ENCODE measurements at places on chromosomes 4 and X.

DNA sequence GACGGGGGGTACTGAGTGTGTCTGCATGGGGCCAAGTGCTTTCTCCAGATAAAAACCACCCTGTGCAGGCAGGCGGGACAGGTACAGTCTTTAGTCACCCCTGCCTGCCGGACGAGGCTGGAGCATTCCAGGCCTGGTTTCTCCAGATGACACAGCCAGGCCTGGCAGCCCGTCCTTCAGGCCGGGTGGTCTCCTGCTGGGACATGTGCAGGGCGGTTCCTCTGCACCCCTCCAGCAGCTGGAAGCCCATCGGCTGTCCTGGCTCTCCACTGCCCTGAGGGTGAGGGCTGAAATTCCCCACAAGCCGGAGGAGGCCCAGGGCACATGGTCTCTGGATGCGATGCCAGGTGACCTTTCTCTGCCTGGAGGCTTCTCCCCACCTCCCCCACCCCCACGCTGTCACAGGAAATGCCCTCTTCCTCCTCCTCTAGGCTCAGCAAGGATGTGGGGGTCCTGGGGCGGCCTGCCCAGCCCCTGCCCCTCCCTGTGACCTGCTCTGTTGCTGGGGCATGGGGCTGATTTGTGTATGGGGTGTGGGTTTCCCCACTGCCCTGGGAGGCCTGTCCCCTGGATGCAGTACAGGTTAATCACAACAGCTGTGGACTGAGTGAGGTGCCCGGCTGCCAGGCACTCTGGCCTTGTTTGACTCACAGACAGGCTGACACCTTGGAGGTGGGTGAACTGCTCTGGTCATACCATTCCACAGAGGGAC, 110.7 kb upstream of the LRPAP1 start:
- DNase-seq = no peak

- DNase-seq = no peak
Measured at GRCh38 chr4:173346074-173346473, 11.9 kb upstream of the HMGB2 start.

- DNase-seq = no peak
Measured at GRCh38 chr4:185079271-185079905, 61.1 kb downstream of the HELT start.

DNA sequence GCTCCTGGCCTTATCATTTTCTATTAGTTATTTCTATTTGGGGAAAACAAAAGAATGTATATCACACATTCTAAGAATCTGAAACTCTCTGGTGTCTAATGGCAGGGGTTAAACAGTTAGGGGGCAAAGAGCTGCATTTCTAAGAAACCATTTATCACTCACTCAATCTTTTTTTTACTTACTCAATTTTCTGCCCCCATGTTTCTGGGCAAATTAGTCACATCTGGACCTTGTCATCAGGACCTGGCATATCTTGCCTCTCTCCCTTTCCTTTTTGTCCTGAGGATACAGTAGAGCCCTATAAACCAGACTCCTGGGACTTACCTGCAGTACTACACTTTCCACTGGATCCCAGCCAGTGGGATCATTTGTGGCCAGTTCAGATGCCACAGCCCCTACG, 89.1 kb downstream of the ANXA3 start:
- DNase-seq = no peak

DNA sequence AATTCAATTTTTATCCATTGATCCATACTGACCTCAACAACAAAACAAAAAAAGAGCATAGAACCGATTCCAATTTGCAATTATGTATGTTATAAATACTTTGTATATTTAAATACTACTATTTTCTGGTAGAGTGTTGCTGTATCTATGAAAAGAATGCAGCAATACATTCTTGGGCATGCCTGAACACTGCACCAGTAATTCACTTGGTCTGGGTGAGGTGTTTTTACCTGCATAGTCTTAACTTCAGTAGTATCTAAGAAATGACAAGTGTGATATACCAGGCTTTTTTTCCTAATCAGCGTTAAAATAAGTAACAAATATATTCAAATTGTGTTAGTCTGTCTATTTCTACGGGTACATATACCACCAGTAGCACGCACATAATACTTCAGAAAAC, 120.2 kb downstream of the KLHL13 start:
- no peak for DNase-seq

DNA sequence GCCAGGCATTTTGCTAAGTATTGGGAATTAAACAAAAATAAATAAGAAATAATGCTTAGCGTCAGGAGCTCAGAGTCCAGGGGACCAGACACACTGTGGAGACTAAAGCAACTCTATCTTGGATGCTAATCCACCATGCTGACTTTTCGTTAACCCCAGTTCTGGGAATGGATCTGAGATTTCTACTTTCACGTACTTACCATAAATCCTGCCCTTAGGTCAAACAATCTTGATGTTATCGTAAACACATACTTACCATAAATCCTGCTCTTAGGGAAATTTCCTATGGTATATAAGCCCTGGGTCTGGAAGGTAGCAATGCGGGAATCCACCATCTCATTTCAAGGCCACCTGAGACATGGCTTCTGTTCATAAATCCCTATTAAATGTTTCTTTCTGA, 204.5 kb upstream of the IGFBP7 start:
- DNase-seq = no peak

DNA sequence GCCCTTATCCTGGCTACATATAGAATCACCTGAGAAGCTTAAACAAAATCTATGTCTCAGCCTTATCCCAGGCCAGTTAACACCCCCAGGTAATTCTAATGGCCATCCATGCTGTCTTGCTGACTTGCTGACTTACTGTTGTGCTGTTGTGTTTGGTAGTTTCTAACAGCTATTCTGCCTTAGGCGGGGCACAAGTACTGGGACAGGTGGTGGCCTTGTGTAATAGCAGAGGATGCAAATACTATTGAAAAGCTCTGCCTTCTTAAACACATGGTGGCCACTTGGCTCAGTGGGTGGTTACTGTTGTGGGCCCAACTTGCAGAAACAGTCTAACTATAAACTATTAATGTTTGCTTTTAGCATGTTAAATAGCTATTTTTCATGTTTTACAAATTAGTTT, 56.2 kb downstream of the CDS1 start:
- DNase-seq = no peak

DNA sequence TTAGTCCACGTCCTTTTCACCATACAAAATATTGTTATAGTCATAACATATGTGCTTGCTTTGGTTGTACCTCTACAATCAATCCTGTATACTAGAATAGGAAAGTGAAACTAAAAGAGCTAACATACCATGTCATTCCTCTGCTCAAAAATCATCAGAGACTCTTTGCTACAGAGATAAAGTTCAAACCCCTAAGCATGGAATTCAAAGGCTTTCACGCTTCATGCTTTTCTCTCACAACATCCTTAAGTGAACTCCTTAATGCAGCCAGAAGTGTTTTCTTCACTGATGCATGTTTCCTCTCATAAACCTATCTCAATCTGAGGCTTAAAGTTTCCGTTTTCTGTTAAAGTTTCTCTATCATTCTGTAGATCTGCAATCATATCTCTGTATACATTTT, 744.6 kb upstream of the IGFBP7 start:
- DNase-seq = no peak
